Right lobe of liver (tissue), 6 donors: ENCODE measurements at places on chromosomes 6 and 20. TPM values are rescaled to one million over a fixed set of nuclear protein-coding genes. Genes with fewer than 3 reads are reported as not detected.

SFT2D1 gene
- 14.0 TPM for total RNA-seq

PLCB4 gene
- total RNA-seq: 0.12 TPM

POM121L2 gene
- not detected for total RNA-seq

RIMS4 gene
- total RNA-seq: not detected

UST gene
- 1.0 TPM for total RNA-seq

MAPK13 gene
- 2.8 TPM for total RNA-seq

GRCh38 chr6:170099387-170099786 lies 191.5 kb downstream of the DLL1 start:
- H3K4me3 ChIP-seq: no peak overlapping the region
- H3K27me3 ChIP-seq: no peaks in the 10 kb centered on the region
- no peak overlapping the region for H3K27ac ChIP-seq
- H3K4me1 ChIP-seq: no peaks in the 10 kb centered on the region

DNA sequence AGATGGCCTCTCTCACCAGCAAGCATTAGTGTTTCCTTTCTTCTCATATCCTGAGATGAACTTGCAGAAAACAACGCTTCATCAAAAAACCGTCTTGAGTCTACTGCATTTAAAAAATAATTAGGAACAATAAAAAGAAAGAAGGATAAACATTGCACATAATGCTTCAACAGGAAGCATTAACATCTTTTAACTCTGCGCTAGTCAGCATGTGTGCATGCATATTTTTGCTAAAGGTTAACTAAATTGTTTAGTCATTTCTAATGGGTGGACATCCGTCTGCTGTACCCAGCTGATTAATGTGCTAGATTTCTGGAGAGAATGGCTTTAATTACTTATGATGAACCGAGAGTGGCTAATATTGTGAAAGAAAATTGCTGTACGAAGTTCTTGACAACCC lies 349.3 kb downstream of the SOX4 start:
- no peaks in the 10 kb centered on the region for H3K27me3 ChIP-seq
- H3K4me1 ChIP-seq: no peaks in the 10 kb centered on the region
- no peaks in the 10 kb centered on the region for H3K36me3 ChIP-seq
- no peak overlapping the region for H3K4me3 ChIP-seq

- peak overlapping the region; percentile 63 for H3K4me3 ChIP-seq
- H3K27ac ChIP-seq: peak overlapping the region; percentile 68
- no peak for DNase-seq
Observed at GRCh38 chr6:27863962-27864905, 48.0 kb downstream of the OR2B2 start.

DNA sequence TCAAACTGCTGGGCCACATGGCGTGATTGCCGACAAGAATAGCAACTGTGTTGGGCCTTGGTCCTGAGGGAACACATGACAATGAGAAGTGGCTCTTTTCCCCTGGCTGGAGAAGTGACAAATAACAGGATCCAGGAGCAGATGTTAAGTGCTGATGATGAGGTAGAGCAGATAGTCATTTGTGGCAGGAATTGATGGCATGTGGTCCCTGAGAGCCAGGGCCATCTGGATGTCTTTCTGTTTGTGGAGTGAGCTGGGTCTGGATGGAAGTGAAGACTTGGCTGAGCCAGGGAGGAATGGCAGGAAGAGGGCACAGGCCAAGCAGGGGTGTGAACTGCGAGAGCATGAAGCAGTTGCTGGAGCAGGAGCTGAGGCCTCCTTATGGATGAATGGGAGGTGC lies 67.8 kb downstream of the SCAND1 start:
- H3K4me1 ChIP-seq: no peaks in the 10 kb centered on the region
- H3K27ac ChIP-seq: no peak overlapping the region
- DNase-seq: no peak
- H3K4me3 ChIP-seq: no peak overlapping the region

DNA sequence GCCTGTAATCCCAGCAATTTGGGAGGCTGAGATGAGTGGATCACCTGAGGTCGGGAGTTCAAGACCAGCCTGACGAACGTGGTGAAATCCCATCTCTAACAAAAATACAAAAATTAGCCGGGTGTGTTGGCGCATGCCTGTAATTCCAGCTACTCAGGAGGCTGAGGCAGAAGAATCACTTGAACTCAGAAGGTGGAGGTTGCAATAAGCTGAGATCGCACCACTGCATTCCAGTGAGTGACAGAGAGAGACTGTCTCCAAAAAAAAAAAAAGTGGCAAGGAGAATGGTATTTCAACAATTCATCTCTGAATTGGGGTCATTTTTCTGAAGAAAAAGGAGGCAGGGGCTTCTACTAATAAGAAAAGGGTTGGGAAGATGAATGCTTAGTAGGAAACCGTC lies 111.5 kb upstream of the NHSL1 start:
- H3K4me3 ChIP-seq: no peak overlapping the region
- no peaks in the 10 kb centered on the region for H3K27me3 ChIP-seq
- H3K27ac ChIP-seq: no peak overlapping the region
- H3K36me3 ChIP-seq: no peaks in the 10 kb centered on the region
- H3K4me1 ChIP-seq: no peaks in the 10 kb centered on the region
